GM12878 (cell line): ENCODE measurements at places on chromosomes 1 and 21. TPM values are rescaled to one million over a fixed set of nuclear protein-coding genes. Genes with fewer than 3 reads are reported as not detected.

Gene NPHS2
- polyA plus RNA-seq, result not detected in 2 replicates

Gene GSTM5
- 0.25 and 0.37 TPM in 2 replicates for polyA plus RNA-seq

- H3K27ac ChIP-seq, result no peak overlapping the region
- no peaks in the 10 kb centered on the region for H3K27me3 ChIP-seq
Observed at GRCh38 chr1:246703581-246703980, 20.6 kb upstream of the SCCPDH start.

Gene TEKT2
- 0.13 TPM in 1 of 2 replicates, not detected in the other for polyA plus RNA-seq

Gene ACADM
- 243 and 245 TPM in 2 replicates for polyA plus RNA-seq

Gene KRTAP19-3
- not detected in 2 replicates for polyA plus RNA-seq

DNA sequence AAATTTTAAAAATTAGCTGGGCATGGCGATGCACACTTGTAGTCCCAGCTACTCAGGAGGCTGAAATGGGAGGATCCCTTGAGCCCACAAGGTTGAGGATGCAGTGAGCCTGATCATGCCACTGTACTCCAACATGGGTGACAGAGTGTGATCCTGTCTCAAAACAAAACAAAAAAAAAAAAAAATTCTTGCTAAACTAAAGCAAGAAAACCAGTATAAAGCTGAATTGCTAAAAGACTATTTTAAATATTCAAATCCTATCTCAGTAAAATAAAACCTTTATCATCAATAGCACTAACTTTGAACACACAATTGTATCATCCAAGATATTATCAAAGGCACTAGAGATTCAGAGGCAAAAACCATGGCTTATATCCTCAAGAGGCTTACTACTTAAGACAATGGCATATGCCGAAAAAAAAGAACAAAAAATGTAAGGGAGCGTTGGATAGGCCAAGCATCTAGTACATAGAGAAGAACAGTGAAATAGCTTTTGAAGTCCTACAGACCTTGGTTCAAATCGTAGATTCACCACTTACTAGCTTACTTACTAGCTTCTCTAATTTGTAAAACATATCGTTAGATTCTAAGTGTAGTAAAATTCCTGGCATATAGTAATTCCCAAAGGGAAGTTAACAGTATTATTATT, 3.6 kb downstream of the EPS15 start:
- peak overlapping the region; percentile 95 for H3K4me3 ChIP-seq
- no peak for DNase-seq
- H3K36me3 ChIP-seq, result no peaks in the 10 kb centered on the region
- peak overlapping the region; percentile 83 for H3K27ac ChIP-seq
- H3K27me3 ChIP-seq, result no peaks in the 10 kb centered on the region
- peaks cover 26% of the 10 kb centered on the region for H3K4me1 ChIP-seq
